ENCODE measurements at places on chromosomes 12 and 14.

DNA sequence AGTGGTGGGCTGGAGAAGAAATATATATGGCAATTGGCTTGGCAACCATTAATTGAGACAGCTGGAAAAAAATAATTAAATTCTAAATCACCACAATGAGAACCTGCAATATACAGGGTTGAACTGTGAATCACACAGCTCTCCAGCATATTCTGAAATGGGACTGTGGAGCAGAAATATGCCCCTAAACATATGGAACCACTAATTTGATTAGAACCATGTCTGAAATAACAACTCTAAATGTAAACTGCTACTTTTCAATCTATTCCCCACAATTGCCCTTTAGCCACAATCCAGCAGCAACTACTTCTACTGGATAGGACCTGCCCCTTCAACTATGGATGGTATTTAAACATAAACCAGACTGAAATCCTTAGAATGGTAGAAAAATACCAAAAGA lies 330.4 kb downstream of the TRHDE start:
- DNase-seq, result no peak

DNA sequence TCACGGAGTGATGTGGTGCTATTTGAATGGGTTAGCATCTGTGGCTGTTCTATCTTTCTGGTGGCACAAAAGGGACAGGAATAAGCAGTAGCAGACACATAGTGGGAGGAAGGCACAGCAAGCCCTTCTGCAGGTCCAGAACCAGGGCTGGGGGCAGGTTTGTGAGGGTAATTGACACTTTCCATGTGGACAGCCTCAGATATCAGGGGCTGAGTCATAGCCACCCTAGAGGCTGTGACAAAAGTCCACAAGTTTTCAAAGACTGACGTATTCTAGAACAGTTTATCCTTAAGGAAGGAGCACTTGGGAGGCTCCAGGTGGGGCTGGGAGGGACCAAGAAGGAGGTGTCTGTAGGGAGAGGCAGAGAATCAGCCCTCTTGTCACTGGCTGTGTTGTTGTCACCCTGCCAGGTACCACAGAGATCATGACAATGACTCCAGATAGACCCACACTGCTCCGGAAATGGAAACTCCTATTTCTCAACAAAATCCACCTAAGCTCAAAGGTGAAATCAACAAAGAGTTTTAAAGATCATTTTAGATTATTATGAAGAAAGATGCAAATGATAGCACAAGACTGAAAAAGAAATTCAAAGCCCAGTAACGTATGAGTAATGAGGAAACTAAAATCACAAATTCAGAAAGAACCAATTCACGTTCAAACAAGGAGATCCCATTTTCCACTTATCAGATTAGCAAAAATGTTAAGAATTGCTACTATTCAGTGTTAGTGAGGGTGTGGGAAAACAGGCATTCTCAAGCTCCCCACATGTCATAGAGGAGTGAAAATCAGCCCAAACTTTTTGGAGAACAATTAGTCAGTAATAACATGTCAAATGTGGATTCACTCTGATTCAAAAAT lies 48.3 kb downstream of the NFKBIA start:
- no peak for DNase-seq

- peak; percentile 57 for DNase-seq
These were observed 7.6 kb upstream of the PFDN5 start for GRCh38 chr12:53287741-53288216.

DNA sequence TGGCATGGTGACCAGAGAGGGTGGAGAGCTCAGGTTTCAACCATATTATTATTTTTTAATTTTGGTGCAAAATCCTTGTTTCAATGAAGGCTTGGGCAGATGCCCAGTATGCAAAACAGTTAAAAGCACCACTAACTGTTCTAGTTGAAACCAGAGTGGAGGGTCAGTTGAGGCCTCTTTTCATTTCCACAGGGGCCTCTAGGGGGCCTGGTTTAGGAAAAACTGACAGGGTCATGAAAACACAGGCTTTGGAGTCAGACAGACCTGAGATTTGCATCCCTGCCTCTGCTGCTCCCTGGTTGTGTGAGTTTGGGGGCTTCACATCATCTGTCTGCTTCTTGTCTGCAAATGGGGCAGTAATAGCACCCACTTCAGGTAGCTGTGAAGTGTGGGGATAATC lies 3.3 kb upstream of the RPH3A start:
- no peak for DNase-seq

DNA sequence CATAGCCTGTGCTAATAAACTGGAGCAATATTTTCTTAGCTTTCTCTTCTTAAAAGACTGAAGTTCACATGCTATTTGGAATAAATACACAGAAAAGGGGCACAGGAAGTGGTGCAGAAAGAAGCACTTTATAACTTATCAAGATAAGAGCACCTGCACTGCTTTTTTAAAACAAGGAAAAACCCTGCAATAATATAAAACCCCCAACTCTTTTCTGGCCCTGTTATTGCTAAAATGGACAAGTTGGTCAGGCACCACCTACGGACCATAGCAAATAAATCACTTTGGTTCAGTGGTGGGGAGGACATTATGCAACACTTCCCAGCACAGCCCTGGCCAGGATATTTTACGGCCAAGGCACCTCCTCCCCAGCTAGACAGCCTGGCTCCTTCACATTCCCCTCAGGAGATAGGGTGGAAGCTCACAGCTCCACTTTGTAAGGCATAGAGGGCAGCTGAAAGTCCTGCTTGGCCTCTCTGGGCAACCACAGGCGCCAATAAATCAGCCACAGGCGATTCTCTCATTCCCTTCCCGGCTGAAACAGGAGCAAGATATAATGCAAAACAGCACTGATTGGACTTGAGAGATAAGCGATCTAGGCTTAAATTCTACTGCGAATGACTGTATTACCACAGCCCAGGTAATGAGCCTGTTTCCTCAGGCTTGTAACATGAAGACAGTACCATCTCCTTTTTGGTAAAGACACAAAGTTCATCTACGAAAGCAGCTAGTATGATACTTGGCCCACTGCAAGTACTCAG lies 2.0 kb downstream of the ZBTB25 start:
- no peak for DNase-seq

Measured in stimulated activated CD4-positive, alpha-beta T cell treated with anti-CD3 and anti-CD28 coated beads, TNF-alpha, amount 100 ng/mL, for 4 hours (primary cell).